Calu3 (cell line): ENCODE measurements at places on chromosomes 4 and X. TPM values are rescaled to one million over a fixed set of nuclear protein-coding genes. Genes with fewer than 3 reads are reported as not detected.

DNA sequence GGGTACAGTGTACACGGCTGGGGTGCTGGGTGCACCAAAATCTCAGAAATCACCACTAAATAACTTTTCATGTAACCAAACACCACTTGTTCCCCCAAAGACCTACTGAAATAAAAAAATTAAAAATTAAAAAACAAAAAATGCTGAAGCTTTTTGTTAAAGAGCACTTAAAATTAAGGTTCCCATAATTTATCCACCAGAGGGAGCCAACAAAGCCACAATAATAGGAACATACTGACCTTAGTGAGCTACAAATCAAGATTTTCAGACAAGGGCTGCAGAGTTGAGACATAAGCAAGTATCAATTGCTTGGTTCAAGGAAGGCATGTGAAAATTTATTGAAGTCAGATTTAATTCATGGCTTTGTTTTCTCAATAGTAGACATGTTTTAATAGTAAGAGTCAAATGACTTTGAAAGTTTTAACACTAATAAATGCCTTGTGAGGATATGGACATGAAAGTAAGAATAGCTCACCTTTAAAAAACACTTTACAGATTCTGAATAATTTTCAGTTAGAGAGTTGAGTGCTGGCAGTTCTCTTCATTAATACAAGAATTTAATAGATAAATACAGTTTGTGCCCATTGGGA is 43.0 kb upstream of the SCOC start:
- no peak for DNase-seq

GRCh38 chrX:42680666-42681065 is 97.3 kb downstream of the PPP1R2C start:
- DNase-seq, result no peak

DNA sequence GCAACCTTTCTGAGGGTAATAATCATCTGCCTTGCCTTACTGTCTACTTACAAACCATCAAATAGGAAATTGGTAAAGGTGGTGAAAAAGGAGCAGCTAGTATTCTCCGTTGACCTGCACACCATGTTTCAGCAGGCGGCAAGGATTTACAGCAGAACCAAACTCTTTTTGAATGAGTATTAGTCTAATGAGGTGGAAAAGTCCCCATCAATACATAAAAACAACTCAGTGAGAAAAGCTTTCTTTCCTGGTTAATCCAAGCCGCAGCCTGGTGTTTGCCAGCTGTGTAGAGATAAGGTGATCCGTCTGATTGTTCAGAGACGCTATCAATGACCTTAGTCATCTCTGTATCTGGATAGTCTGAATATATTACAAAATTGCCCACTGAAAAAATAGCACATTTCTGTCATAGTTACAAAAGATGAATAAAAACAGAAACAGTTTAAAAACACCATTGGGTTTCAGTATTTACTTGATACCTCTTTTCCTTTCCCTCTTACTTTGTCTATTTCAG is 110.4 kb upstream of the TBC1D9 start:
- DNase-seq, result no peak

GRCh38 chr4:11228530-11228929 is 200.2 kb downstream of the HS3ST1 start:
- DNase-seq, result no peak

The TMSB15C gene
- total RNA-seq, result 4.0 and 4.7 TPM in 2 replicates

DNA sequence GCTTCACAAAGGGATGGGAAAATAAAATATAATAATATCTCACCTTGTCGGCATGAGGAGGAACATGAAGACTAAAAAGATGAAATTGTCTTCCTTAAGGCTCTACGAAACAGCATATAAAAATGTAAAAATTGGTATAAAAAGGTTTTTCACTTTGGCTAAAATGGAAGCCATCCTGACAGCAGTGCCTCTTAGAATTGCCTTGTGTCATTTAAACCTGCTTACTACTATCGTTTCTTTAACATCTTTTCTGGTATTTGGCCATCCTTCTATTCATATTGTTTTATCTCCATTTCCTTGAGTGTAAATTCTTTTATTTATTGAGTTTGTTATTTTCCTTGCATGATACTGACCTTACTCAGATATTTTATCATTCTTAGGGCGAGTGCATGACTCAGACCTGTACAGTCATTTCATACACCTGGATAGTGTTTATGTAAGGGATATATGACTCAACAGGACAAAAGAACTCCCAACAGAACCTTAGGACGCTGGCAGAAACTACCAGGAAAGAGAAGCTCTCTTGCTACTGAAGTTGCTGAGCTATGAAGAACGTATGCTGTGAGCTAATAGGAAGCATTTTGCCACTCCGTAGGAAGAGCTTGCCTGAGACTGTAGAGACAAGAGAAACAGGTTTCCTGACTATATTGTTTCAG is 5.8 kb upstream of the CDKN2AIP start:
- DNase-seq, result peak; percentile 55

- no peak for DNase-seq
These were observed 77.4 kb downstream of the PSAPL1 start for GRCh38 chr4:7357323-7357722.

DNA sequence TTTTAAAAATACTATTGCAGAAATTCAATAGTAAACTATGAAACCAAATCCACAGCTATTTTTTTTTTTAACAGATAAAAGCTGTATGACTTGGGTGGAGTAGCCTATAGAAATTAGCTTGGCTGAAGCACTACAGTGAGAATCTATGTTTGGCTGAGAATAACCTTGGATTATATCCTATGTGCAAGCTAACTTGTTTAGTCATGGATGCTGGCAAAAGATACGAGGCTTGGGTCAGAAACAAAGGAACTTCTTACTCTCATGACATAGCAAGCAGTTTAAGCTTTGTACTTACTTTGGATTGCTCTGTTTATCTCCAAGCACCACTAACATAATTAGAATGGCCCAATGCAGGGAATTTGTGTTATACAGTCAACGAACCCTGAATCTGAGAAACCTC is 119.2 kb upstream of the GRID2 start:
- DNase-seq, result no peak

GRCh38 chr4:68359508-68359907 is 9.6 kb upstream of the YTHDC1 start:
- no peak for DNase-seq

GRCh38 chrX:39725928-39726619 is 371.7 kb downstream of the BCOR start:
- no peak for DNase-seq

The PPBP gene
- not detected in 2 replicates for total RNA-seq

The TBC1D8B gene
- 14.9 and 15.3 TPM in 2 replicates for total RNA-seq

- DNase-seq, result no peak
These were observed 26.1 kb upstream of the PRDM8 start for GRCh38 chr4:80171251-80171650.

The RS1 gene
- total RNA-seq, result not detected in 2 replicates

The SLITRK4 gene
- total RNA-seq, result not detected in 2 replicates

The SPANXA1 gene
- total RNA-seq, result not detected in 2 replicates

DNA sequence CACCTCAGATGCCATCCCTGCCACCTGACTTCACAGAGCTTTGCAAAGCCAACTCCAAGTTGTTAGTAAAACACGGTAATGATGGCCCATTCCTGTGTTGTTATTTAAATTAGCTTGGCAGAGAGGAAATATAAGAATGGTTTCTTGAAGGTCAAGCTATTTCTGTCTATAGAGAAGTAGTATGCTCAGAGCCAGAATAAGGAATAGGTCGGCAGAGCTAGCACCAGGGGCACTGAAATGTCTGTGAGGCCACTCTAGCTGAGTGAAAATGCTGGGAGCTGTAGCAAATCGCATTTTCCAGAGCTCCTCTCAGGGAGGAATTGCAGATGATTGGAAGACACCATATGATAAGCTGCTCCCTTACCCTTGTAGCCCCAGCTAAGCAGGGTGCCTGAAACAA is 615.4 kb upstream of the NR3C2 start:
- DNase-seq, result no peak

DNA sequence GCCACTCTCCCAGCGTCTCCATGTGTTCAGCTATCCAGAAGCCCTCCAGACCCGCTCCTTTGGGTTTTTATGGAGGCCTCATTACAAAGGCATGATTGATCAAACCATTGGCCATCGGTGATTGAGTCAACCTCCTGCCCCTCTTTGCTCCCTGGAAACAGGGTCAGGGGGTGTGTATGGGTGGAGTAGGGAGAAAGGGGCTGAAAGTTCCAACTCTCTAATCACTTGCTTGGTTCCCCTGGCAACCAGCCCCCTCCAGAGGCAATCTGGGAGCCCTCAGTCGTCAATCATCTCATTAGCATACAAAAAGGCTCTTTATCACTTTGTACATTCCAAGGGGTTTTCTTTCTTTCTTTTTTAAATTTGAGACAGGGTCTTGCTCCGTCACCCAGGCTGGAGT is 2.3 kb downstream of the TRIM2 start:
- no peak for DNase-seq

DNA sequence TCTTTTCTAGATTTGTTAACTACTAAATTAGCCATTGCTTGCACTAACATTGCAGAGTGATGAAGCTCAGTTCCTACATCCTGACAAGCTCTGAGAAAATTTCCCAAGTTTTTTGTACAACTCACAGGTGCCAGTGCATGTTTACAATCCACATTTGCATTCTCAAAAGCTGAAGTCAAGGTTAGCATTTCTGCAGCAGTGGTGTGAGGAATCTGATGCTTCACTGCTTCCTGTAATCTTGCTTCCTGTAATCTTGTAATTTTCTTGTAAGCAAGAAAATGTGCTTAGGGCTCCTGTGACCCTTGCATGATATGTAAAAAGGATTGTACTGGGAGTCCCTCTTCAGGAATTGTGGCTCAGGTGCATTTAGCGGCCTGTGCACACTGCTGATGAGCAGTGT is 207.4 kb upstream of the CXCL13 start:
- no peak for DNase-seq

- DNase-seq, result no peak
These were observed 175.0 kb upstream of the EPHA5 start for GRCh38 chr4:65845199-65845773.

The NRK gene
- total RNA-seq, result not detected in 2 replicates

GRCh38 chrX:118574666-118575065 is 79.1 kb downstream of the DOCK11 start:
- DNase-seq, result no peak

The ARMCX2 gene
- total RNA-seq, result not detected in 2 replicates

DNA sequence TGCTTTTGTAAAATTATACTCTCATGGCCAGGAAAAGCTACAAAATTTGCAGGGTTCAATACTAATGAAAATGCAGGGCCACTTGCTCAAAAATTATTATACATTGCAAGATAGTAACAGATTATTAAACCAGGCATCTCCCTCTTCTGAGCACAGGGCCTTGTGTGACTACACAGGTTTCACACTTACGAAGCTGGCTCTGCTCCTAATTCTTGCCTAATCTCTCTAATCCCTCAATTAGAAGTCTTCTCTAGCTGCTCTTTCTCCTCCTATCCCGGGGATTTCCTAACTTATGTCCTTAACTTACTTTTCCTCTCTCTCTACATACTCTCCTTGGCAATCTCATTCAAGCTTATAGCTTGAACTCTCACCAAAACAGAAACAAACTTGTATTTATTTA is 168.3 kb downstream of the AREG start:
- DNase-seq, result no peak

DNA sequence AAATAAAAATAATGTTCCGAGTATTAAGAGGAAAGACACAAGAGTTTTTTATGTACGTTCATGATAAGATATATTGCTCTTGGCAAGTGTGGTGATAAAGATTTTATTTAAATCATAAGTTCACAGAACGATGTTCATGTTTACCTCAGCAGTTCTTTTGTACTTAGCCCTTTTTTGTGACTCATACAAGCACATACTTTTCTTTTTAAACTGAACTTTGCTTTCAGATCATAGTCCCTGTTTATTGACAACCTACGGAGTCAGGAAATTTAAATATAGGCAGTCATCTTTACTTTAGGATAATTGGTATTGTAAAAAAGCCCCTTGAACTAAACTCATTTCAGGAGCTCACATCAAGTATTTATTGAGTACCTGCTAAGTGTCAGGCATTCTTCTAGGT is 1.3 kb upstream of the CTSO start:
- no peak for DNase-seq

GRCh38 chr4:75880278-75880677 is 22.0 kb downstream of the PPEF2 start:
- DNase-seq, result no peak

DNA sequence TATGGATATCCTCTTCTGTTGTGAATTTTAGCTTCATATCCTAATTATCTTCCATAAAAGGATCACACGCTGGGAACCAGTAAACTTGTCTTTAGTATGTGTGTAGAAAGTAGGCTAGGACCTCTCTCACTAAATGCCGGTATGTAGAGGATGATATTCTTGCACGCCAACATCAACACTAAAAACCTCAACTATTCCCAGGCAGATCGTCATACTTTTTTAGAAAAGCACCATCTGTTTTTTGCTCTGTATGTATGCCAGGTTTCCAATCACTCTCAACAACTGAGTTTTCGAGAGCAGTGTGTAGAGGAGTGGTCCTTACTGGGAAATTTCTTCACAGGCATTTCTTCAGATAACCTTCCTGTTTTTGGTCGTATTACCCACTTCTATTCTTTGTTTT is 283.6 kb downstream of the GALNTL6 start:
- no peak for DNase-seq

GRCh38 chrX:338836-339400 is 20.3 kb upstream of the GTPBP6 start:
- DNase-seq, result no peak

The PPM1K gene
- 15.3 and 29.3 TPM in 2 replicates for total RNA-seq

GRCh38 chr4:83269256-83269655 is 15.3 kb downstream of the COQ2 start:
- no peak for DNase-seq

The ZNF711 gene
- total RNA-seq, result 6.0 and 8.0 TPM in 2 replicates

DNA sequence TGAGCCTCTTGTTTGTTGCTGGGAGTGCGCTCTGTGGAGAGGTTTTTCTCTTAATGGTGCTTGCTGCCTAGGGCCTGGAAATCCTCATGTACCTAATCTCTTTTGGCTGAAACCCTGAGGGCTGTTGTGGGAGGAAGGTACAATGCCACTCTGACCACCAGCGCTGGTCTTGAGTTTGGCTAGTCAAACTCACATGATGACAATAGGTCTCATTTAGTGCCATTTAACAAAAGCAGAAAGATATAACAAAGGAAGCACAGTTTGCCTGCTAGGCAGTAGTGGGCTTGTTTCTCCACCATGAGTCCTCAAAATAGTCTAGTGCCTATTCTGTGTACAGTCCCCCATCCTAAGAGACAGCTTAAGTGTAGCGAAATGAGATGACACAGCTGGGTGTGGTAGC is 111.3 kb downstream of the TSPAN7 start:
- no peak for DNase-seq

DNA sequence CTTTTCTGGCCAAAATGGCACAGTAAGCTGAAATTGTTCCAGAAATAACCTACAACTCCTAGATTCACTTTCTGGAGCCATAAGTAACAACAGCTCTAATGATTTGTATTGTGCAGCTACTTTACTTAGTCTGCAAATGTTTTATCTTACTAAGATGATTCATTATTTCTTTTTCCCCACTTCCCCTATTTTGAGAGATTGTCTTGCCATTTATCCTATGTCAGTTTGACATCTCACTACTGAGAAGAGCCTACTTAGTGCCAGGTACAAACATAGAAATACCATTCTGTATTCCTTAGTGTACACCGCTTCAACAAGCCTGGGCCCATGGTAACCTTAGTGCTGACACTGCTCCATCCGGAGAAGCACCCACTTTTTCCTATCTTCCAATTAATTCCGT is 13.8 kb upstream of the STK26 start:
- no peak for DNase-seq

The GASK1B gene
- total RNA-seq, result 1.4 and 2.3 TPM in 2 replicates
